ENCODE measurements at places on chromosomes 7 and 10. TPM values are rescaled to one million over a fixed set of nuclear protein-coding genes. Genes with fewer than 3 reads are reported as not detected.

- peaks cover 13% of the 10 kb centered on the region for H3K27me3 ChIP-seq
- H3K36me3 ChIP-seq: no peaks in the 10 kb centered on the region
- no peak overlapping the region for H3K4me3 ChIP-seq
- no peak overlapping the region for H3K27ac ChIP-seq
Measured at GRCh38 chr7:116454377-116454776, 45.2 kb upstream of the CAV2 start.

DNA sequence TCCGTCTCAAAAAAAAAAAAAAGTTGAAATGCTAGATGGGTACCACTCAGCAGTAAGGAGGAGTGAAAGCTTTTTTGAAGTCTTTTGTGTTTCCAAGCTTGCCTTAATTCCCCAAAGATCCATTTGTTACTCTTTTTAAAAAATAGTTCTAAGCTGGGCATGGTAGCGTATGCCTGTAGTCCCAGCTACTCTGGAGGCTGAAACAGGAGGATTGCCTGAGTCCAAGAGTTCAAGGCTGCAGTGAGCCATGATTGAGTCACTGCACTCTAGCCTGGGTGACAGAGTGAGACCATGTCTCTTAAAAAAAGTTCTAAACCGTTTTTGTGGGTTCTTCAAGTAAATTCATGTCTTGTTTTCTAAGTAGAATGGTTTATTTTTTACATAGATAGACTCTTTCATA lies 5.3 kb downstream of the TBC1D12 start:
- H3K27ac ChIP-seq: no peak overlapping the region
- no peaks in the 10 kb centered on the region for H3K36me3 ChIP-seq
- H3K4me3 ChIP-seq: no peak overlapping the region
- peaks cover 6% of the 10 kb centered on the region for H3K4me1 ChIP-seq
- no peak for DNase-seq
- H3K27me3 ChIP-seq: peaks cover 54% of the 10 kb centered on the region

Gene LEP
- not detected for total RNA-seq

DNA sequence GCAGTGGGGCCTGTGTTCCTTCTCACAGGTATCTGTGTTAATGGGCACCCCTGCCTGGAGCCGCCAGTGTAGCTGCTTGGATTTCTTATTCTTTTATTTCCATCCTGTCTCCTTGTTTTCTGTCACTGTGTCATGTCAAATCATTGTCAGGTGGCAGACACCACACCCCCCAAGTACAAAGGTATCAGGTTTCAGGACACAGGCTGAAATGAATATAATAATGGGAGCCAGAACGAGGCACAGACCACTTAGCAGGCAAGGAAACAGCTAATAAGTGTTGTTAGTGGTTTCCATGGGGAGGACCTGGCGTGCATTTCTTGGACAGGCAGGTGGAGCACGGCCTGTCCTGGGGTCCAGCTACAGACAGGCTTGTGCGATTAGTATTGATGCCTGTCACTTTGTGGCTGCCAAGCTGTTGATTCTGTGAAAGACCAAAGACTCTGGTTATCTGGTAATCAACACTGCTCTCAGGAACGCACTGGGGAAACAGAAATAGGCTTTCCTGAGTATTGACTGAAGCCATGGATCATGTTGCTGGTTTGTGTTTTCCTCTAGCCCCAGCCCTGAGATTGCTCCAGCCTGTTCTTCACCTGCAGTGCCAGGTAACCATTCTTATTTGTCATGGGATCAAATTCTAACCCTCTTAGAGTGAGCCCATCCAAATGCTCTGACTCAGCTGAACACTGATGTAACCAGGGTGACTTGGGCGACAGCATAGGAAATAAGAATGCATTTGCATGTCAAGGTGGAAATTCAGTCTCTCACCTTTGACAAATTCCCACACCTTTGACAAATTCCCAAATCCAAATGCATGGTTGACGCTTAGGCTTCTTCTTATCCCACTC lies 1002.0 kb downstream of the LRMDA start:
- no peak overlapping the region for H3K4me3 ChIP-seq
- H3K36me3 ChIP-seq: no peaks in the 10 kb centered on the region
- H3K27ac ChIP-seq: no peak overlapping the region
- H3K4me1 ChIP-seq: no peaks in the 10 kb centered on the region

Gene POU6F2
- not detected for total RNA-seq

Gene KIF11
- total RNA-seq: 78.5 TPM

- H3K27ac ChIP-seq: no peak overlapping the region
- no peaks in the 10 kb centered on the region for H3K4me1 ChIP-seq
- DNase-seq: no peak
Measured at GRCh38 chr7:54857294-54857693, 98.3 kb upstream of the SEC61G start.

GRCh38 chr7:47149208-47149839 lies 432.6 kb downstream of the TNS3 start:
- H3K4me1 ChIP-seq: no peaks in the 10 kb centered on the region
- no peak overlapping the region for H3K4me3 ChIP-seq
- no peaks in the 10 kb centered on the region for H3K36me3 ChIP-seq
- H3K27ac ChIP-seq: no peak overlapping the region
- DNase-seq: no peak

Gene DYNC1I1
- total RNA-seq: not detected

Gene MACROH2A2
- 5.5 TPM for total RNA-seq

GRCh38 chr7:40903872-40904271 lies 769.1 kb downstream of the SUGCT start:
- H3K27ac ChIP-seq: no peak overlapping the region
- DNase-seq: no peak
- no peak overlapping the region for H3K4me3 ChIP-seq
- no peaks in the 10 kb centered on the region for H3K4me1 ChIP-seq

- no peak for DNase-seq
- no peaks in the 10 kb centered on the region for H3K36me3 ChIP-seq
- peaks cover 3% of the 10 kb centered on the region for H3K27me3 ChIP-seq
Measured at GRCh38 chr7:16774294-16774693, 20.7 kb downstream of the TSPAN13 start.

- H3K4me3 ChIP-seq: peak overlapping the region; percentile 57
- peak; percentile 38 for DNase-seq
- peak overlapping the region; percentile 82 for H3K27ac ChIP-seq
- no peaks in the 10 kb centered on the region for H3K27me3 ChIP-seq
Measured at GRCh38 chr7:45035893-45036292, 35.9 kb downstream of the CCM2 start.

DNA sequence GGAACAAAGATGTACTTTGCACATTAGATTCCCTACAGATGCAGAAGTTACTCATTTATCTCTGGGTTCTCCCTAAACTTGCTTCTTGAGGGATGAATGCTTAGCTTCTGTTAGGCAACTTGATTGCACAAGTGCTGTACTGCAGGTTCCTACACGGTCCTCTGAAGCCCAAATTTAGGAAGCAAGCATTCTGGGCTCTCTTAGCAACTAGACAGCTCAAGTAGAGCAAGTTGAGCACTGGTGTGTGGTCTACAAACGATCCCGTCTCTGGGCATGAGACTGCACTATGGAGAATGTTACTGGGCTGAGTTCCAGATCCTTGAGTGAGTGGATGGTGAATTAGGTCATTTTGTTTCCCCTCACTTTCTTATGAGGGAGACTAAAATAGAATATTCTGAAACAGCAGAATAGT lies 14.3 kb downstream of the SEMA3D start:
- no peaks in the 10 kb centered on the region for H3K4me1 ChIP-seq
- H3K36me3 ChIP-seq: no peaks in the 10 kb centered on the region
- no peak for DNase-seq
- H3K4me3 ChIP-seq: no peak overlapping the region

- H3K36me3 ChIP-seq: no peaks in the 10 kb centered on the region
- no peak for DNase-seq
- peaks cover 7% of the 10 kb centered on the region for H3K27me3 ChIP-seq
- no peak overlapping the region for H3K27ac ChIP-seq
- no peaks in the 10 kb centered on the region for H3K4me1 ChIP-seq
Measured at GRCh38 chr10:5575482-5576153, 50.9 kb downstream of the CALML3 start.

GRCh38 chr10:74859546-74859945 lies 33.1 kb downstream of the KAT6B start:
- peaks cover 5% of the 10 kb centered on the region for H3K4me1 ChIP-seq
- no peak for DNase-seq
- no peak overlapping the region for H3K27ac ChIP-seq
- peaks cover 10% of the 10 kb centered on the region for H3K36me3 ChIP-seq
- H3K4me3 ChIP-seq: no peak overlapping the region
- no peaks in the 10 kb centered on the region for H3K27me3 ChIP-seq

Gene MAGI2
- 0.13 TPM for total RNA-seq

DNA sequence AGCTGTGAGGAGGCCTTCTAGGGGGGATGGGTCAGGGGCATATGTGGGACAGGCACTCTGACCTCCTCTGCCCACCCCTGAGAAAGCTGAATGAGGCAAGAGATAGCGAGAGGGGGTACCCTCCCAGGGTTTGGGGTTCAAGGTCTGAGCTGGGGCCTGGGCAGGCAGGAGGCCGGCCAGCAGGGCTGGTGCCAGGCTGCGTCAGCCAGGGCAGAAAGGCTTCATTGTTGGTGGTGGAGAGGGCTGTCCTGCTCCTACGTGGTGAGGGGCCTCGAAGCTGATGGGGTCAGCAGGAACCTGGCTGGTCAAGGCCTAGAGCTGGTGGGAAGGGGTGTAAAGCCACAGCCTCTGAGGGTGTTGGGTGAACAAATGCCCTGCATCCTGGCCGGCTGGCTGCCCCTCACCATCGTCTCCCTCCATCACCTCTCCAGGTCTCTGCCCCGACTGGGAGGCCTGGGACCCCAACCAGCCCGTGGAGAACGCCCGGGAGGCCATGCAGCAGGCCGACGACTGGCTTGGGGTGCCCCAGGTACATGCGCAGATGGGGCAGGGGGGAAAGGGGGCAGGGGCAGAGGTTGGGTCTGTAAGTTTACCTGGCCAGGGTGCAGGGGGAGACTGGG lies 6.6 kb downstream of the FLNC start:
- H3K27ac ChIP-seq: no peak overlapping the region
- H3K4me1 ChIP-seq: no peaks in the 10 kb centered on the region
- H3K4me3 ChIP-seq: no peak overlapping the region
- H3K36me3 ChIP-seq: no peaks in the 10 kb centered on the region

Gene ANXA7
- total RNA-seq: 107 TPM

Gene PAX4
- not detected for total RNA-seq

Gene HACD1
- 3.7 TPM for total RNA-seq

- no peak for DNase-seq
- H3K36me3 ChIP-seq: peaks cover 20% of the 10 kb centered on the region
- no peak overlapping the region for H3K4me3 ChIP-seq
Measured at GRCh38 chr10:110360857-110361474, 56.2 kb upstream of the SMNDC1 start.

Gene SLC18A2
- not detected for total RNA-seq

GRCh38 chr10:82801289-82801688 lies 926.3 kb downstream of the NRG3 start:
- no peak overlapping the region for H3K4me3 ChIP-seq
- no peak overlapping the region for H3K27ac ChIP-seq
- no peaks in the 10 kb centered on the region for H3K4me1 ChIP-seq
- H3K27me3 ChIP-seq: no peaks in the 10 kb centered on the region
- DNase-seq: no peak

- no peaks in the 10 kb centered on the region for H3K4me1 ChIP-seq
- no peaks in the 10 kb centered on the region for H3K36me3 ChIP-seq
- H3K27ac ChIP-seq: no peak overlapping the region
- no peaks in the 10 kb centered on the region for H3K27me3 ChIP-seq
Measured at GRCh38 chr7:115676080-115676479, 354.5 kb downstream of the TFEC start.

Gene CYCS
- total RNA-seq: 111 TPM

Gene PTF1A
- not detected for total RNA-seq

Gene C10orf95
- total RNA-seq: not detected

Gene TAS2R3
- 0.73 TPM for total RNA-seq

DNA sequence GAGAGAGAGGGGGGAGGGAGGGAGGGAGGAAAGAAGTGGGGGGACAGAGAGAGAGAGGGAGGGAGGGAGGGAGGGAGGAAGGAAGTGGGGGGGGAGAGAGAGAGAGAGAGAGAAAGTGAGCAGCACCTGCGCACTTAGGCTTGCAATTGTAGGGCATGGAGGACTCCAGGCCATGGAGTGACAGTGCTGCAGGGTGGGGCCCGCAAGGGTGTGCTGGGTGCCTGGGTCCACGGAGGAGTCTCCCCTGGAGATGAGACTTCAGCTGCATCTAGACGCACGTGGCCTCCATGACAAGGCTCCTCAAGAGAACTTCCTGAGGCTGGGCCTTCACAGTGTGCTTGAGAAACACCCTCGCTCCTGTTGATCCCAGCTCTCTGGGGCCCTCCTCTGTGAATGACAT lies 44.5 kb downstream of the CLRN3 start:
- no peak overlapping the region for H3K4me3 ChIP-seq
- no peaks in the 10 kb centered on the region for H3K36me3 ChIP-seq
- DNase-seq: no peak
- no peak overlapping the region for H3K27ac ChIP-seq
- no peaks in the 10 kb centered on the region for H3K27me3 ChIP-seq

Gene EPHA1
- total RNA-seq: 1.1 TPM

GRCh38 chr10:50951365-50951764 lies 65.9 kb upstream of the A1CF start:
- no peak overlapping the region for H3K4me3 ChIP-seq
- DNase-seq: no peak
- H3K4me1 ChIP-seq: no peaks in the 10 kb centered on the region
- no peaks in the 10 kb centered on the region for H3K36me3 ChIP-seq
- H3K27me3 ChIP-seq: no peaks in the 10 kb centered on the region

Gene PRSS37
- not detected for total RNA-seq

Gene CASP7
- 39.0 TPM for total RNA-seq

DNA sequence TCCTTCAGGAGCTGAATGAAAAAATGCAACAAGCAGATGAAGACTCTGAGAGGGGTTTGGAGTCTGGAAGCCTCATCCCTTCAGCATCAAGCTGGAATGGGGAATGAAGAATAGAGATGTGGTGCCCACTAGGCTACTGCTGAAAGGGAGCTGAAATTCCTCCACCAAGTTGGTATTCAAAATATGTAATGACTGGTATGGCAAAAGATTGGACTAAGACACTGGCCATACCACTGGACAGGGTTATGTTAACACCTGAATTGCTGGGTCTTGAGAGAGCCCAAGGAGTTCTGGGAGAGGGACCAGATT lies 5.4 kb downstream of the IFIT2 start:
- no peak overlapping the region for H3K27ac ChIP-seq
- H3K27me3 ChIP-seq: peaks cover 11% of the 10 kb centered on the region
- peaks cover 19% of the 10 kb centered on the region for H3K4me1 ChIP-seq
- peaks cover 37% of the 10 kb centered on the region for H3K36me3 ChIP-seq
- H3K4me3 ChIP-seq: no peak overlapping the region
- no peak for DNase-seq

- H3K27me3 ChIP-seq: no peaks in the 10 kb centered on the region
- no peaks in the 10 kb centered on the region for H3K36me3 ChIP-seq
- no peak overlapping the region for H3K4me3 ChIP-seq
- no peaks in the 10 kb centered on the region for H3K4me1 ChIP-seq
- no peak overlapping the region for H3K27ac ChIP-seq
- DNase-seq: no peak
Measured at GRCh38 chr7:79176859-79177477, 276.5 kb downstream of the MAGI2 start.

Gene SLC35G1
- total RNA-seq: 2.9 TPM

Gene EGFR
- not detected for total RNA-seq

Gene CHPF2
- total RNA-seq: 56.4 TPM

DNA sequence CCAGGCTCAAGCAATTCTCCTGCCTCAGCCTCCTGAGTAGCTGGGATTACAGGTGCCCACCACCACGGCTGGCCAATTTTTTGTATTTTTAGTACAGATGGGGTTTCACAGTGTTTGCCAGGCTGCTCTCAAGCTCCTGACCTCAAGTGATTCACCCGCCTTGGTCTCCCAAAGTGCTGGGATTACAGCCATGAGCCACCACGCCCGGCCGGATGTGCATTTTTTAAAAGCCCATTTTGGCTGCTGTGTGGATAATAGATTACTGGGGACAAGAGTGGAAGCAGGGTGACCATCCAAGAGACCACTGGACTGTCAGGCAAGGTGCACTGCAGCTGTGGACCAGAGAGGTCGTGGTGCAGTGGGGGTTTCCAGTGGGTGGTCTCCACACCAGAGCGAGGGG lies 21.4 kb downstream of the HKDC1 start:
- H3K4me3 ChIP-seq: no peak overlapping the region
- H3K4me1 ChIP-seq: peaks cover 48% of the 10 kb centered on the region
- H3K36me3 ChIP-seq: peaks cover 2% of the 10 kb centered on the region
- no peak for DNase-seq

All from activated CD4-positive, alpha-beta memory T cell treated with anti-CD3 and anti-CD28 coated beads, Interleukin-2, amount 10 ng/mL, durations not matched to agents 7 days and 5 days (primary cell).